Hepatocyte (in vitro differentiated cells): ENCODE measurements at places on chromosomes 11 and 22. TPM values are rescaled to one million over a fixed set of nuclear protein-coding genes. Genes with fewer than 3 reads are reported as not detected.

DNA sequence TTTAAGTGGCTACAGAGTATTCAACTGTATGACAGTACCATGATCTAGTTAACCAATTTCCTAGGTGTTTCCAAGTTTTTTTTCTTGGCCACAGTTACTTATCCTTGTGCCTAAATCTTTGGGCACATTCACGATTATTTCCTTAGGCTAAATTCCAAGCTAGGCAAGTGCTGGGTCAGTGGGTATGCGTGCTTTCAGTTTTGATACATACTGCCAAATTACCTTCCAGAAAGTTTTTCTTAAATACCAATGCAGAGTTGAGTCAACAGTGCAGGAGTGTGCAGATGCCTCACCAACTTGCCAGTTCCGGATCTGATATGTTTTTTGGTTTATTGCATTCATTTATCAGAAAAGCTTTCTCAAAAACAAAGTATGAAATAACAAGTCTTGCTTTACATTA is 67.9 kb upstream of the OR4B1 start:
- no peak for DNase-seq

GRCh38 chr11:47328449-47329390 is 23.8 kb downstream of the MYBPC3 start:
- DNase-seq: peak; percentile 2

DNA sequence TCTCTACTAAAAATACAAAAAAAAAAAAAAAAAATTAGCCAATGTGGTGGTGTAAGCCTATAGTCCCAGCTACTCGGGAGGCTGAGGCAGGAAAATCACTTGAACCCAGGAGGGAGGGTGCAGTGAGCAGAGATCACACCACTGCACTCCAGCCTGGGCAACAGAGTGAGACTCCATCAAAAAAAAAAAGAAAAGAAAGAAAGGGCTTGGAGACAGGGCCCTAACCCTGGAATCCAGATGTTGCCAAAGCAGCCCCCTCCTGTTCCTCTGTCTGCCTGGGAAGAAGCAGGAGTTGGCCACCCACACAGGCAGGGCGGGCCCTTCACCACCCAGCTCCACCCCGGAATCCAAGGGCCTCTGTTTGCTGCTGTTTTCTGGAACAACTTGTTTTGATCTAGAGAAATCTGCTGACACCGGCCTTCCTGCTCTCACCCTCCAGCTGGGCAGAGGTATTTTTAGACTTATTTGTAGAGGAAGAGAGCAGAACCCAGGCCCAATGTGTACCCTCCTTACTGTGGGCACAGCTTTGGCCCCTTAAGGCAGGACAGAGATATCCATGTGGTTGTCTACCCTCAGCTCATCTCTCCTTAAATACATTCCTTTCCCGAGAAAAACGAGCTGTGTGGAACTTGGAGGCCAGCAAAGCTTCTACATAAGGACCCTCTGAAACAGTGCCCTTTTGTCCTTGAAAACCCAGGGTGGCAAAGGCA is 2.7 kb upstream of the NEAT1 start:
- peak; percentile 94 for DNase-seq

DNA sequence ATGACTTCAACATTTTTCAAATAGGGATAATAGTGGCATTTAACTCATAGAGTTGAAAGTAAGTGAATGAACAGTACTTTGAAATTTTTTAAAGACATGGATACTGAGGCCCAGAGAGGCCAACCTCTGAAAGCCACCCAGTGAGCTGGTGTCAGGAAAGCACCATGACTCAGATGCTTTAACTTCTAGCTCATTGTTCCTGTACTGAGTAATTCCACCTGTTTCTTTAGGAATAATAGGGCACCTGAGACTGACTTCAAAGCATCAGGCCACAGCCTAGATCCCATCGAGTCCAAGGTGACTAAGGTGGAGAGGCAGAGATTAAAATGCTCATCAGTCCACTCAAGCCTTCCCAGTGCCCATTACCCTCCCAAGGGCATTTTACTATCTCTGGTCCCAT is 491.8 kb upstream of the TENM4 start:
- DNase-seq: no peak

DNA sequence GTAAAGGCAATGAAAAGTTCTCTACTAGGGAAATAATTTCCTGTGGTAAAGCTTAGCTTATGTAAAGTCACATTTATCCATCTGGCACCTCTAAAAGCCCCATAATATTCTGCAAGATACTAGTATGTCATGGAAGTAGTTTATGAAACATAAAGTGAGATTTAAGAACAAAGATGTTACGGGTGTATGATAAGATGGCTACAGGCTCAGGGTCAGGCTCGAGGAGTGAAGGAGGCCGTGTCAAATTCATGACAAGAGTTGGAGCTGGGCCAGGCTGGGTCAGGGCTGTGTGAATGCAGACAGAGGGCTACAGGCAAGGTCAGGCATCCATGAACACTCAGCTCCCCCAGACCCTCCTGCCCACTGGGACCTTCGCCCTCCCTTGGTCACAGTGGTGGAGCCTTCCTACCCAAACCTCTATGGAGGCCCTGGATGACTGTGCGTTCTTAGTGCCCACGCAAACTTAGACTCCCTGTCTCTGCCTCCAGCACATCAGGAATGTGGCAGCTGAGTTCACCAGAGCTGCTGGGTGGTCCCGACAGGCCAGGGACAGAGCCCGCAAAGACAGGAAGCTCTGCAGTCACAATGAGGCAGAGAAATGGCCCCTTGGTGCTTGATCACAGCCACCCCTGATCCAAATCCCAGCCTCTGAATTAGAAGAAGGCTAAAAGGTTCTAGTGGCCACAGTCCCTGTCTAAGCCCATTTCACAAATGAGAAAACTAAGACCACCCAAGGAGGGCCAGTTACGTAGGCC is 14.8 kb downstream of the IGLL5 start:
- DNase-seq: no peak

The MPPED1 gene
- 0.97 and 5.3 TPM in 2 replicates for total RNA-seq

DNA sequence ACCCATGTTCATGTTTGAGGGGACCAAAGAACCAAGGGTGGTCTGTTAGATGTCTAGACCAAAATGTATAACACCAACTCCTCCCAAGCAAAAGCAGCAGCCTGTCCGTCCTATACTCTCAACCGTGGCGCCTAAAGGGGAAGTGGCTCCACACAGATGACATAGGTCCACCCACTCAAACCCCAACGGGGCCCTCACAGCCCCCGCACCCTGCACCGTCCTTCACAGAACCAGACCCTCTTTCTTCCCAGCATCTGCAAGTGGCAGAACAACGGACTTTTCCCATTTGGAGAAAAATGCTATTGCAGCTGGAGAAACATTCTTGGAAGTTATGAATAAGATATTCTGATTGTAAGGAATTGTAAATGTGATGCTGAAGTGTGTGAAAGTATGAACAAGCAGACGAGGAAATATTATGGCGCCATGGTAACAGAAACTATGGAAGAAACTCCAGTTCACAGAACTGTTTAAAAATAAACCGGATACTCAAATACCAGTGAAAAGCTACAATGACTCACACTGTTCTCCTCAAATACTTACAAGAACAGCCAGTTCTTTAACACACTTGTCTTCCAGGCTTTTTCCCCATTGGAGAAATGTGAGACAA is 76.5 kb upstream of the ARFGAP3 start:
- peak; percentile 82 for DNase-seq

The ME3 gene
- total RNA-seq: 16.1 and 16.2 TPM in 2 replicates

GRCh38 chr22:35818897-35819296 is 101.2 kb downstream of the APOL5 start:
- DNase-seq: no peak

GRCh38 chr11:111846636-111847035 is 24.7 kb downstream of the ALG9 start:
- DNase-seq: peak; percentile 15

DNA sequence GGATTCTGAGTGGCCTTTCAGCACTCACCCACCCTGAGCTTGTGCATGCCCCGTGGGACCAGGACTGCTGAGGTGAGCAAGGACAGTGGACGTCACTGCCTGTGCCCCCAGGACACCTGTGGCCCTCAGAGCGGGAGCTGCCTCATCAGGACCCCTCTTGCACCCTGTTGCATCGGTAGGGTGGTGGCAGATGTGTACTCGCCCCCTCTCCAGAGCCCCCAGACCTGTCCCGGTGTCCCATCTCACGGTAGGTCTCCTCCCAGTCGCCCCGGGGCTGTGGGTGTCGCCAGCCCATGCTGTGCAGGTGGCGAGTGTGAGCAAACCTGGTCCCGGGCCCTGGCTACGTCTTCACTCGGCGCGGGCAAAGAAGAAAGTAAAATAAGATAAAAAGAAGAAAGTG is 374.2 kb downstream of the TBC1D22A start:
- no peak for DNase-seq

GRCh38 chr11:11420191-11420898 is 67.3 kb upstream of the CSNK2A3 start:
- DNase-seq: no peak

The TMEM121B gene
- 0.50 and 0.76 TPM in 2 replicates for total RNA-seq

The ANO9 gene
- total RNA-seq: 19.5 and 21.2 TPM in 2 replicates

- DNase-seq: no peak
Observed at GRCh38 chr11:74319139-74319816, 7.8 kb upstream of the P4HA3 start.

DNA sequence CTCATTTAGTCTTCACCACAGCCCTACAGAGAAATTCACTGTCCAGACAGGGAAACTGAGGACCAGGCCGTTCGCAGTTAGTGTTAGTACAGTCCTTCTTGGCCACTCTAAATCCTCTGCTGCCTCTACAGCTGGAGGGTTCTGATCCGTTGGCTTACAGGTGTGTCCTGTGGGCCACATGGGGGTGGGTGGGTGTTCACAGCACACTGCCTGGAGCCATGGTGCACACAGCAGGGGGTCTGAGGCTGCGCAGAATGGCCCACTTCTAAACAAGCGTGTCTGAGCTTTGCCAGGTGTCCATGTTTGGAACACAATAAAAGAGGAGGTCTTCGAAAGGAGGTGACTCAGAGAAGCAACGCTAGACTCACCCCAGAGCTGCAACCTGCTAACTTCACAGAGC is 249.0 kb downstream of the ST3GAL4 start:
- DNase-seq: no peak

DNA sequence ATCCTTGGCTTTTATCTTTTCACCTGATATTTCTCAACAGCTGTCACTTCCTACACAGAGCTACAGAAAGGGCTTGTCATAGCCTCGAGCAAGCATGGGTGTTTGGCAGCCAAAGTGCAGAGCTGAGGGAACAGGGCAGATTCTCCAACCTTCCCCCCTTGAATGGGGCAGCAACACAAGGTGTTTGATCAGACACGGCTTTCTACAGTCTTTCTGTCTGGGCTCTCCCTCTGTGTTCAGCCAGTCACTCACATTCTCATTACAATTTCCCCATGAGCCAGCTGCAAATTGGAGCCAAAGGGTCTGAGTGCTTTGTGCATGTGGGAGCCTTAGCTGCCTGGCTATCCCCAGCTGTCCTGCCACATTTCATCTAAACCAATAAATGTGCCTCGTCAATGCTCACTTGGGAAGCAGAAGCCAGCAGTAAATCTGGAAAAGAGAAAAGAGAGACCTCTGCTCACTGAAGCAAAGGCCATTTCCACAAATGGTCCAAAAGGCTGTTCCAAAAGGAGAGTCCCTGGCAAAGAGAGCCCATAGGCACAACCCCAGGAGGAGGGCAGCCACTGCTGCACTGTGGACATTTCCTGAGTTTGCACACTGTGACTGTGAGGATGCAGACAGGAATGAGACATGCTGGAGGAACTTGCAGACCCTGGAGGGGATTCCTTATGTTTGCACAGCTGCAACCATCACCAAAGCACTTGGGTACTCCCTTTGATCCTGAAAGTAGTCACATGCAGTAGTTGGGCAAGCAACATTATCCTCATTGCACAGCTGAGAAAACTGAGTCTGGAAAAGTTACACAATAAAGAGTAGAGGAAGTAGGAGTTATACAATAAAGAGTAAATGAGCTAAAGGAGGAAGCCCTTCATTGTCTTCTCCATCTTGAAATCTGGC is 186.8 kb downstream of the FAM181B start:
- peak; percentile 8 for DNase-seq

The BDNF gene
- 8.8 and 9.0 TPM in 2 replicates for total RNA-seq

- no peak for DNase-seq
Observed at GRCh38 chr11:95442531-95443050, 211.6 kb upstream of the SESN3 start.
